Effector CD4-positive, alpha-beta T cell (primary cell): ENCODE measurements at places on chromosomes 12 and 14.

DNA sequence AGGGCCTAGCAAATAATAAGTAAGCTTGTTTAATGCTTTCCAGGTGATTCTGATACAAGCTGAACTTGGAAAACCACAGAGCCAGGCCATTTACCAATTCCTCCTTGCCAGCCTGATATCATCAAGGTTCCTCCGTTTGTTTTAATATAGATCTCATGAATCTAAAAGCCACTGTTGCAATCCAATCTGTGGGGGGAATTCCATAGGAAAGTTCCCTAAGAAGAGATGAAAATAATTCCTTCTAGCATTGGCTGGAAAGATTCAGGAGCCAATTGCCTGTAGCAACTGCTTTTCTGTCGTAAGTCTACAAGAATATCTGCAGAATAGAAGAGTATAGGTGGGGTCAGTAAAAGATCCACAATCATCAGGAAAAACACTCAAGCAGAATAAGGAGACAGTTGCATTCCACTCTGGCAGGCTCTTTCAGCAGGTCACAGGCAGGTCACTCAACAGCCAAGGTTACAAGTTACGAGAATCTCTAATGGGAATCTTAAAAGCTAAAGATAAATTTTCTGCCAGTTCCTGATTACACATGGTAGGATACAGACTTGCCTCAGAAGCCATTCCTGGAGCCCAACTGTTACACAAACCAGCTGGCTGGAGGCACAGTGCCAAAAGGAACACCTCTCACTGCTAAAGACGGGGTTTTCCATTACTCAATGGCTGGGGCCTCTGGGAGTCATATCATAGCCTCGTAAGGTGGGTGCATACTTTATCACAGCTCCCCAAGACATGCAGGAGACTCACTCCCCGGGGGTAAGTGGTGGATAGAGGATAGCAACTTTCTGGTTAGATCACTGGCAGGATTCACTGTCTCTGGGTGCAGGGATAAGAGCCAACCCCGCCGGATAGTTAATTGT, 43.6 kb downstream of the FGD6 start:
- DNase-seq: no peak

DNA sequence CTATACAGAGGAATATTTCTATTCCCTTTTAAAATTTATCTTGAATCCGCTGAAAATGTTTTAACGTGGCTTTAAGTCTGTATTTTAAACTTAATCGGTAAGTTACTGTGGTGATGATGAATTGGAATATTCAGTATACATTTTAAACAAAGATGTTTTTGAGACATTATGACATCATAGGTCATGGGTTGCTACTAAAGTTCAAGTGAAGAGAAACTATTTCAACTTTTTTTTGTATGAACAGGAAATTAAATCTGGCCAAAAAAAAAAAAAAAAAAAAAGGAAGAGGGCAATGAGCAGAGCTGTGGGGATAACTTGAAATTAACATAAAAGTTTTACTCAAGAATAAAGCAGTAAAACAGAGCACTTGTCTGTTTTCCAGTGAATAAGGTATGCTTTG, 109.0 kb downstream of the PLEKHA5 start:
- DNase-seq: no peak

- no peak for DNase-seq
Observed at GRCh38 chr12:13197032-13197431, 506 bp downstream of the EMP1 start.

DNA sequence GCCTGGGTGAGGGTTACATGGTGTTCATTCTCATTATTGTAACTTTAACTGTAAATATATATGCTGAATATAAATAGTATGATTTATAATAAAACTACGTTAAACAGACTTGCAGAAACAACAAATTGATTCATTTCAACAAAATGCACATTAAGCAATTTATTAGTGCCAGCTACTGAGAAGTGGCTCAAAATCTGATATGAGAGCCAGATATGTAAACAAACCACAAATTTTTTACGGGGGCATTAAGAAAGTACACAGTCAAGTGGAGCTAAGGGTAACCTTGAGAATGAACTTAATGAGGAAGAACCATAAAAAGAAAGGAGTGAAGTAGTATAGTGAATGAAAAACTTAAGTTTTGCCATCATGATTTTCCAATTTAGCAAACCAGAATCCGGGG, 40.3 kb downstream of the CEP128 start:
- DNase-seq: no peak

DNA sequence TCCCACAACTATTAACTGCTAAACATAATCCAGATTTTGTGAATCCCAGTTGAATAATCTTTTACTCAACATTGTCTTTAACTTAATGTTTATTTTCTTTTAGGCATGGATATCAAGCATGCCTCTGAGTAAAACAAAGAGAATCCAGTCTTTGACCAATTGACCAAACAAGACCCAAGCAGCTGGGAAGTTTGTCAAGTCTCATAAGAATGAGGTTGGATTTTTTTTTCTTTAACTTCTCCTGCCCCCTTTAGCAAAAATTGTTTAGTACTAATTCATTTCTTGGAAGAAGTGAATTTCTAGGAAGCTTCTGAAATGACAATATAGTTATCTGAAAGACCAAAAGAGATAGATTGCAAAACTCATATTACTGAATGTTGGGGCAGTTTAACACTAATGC, 89.9 kb downstream of the OTOGL start:
- DNase-seq: no peak

- DNase-seq: no peak
Observed at GRCh38 chr12:24360907-24361306, 411.4 kb upstream of the SOX5 start.

- no peak for DNase-seq
Observed at GRCh38 chr12:69916544-69917235, 91.7 kb downstream of the MYRFL start.

GRCh38 chr12:121668750-121669520, 519 bp downstream of the MORN3 start:
- DNase-seq: peak; percentile 47

DNA sequence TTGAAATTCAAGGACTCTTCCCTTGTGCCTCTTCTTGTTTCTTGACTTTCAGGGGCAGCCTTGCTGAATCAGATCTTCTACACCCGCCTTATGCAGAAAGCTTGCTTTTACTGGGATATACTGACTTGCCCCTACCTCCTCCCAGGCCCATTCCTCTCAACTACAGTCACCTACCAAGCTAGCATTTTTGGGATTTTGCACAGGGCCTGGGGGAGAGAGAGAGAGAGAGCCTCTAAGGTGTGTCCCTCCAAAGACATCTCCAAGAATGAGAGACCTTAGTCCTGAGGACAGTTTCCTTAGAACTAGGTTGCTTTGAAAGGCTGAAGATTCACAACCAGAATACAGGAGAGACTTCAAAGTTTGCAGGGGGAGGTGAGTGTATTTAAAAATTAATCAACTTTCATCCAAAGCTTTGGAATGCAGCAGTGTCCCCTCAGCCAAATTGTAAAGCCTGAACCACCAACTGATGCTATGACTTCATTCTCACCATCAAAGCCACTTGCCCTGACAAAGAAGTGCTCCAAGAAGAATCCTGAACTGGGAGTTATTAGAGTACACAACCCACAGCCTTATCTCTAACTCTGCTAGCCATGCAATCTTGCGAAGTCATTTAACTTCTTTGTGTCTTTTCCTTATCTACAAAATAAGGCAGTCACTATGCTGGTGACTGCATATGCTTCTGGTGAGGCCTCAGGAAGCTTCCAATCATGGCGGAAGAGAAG, 96.1 kb upstream of the EGLN3 start:
- DNase-seq: no peak

DNA sequence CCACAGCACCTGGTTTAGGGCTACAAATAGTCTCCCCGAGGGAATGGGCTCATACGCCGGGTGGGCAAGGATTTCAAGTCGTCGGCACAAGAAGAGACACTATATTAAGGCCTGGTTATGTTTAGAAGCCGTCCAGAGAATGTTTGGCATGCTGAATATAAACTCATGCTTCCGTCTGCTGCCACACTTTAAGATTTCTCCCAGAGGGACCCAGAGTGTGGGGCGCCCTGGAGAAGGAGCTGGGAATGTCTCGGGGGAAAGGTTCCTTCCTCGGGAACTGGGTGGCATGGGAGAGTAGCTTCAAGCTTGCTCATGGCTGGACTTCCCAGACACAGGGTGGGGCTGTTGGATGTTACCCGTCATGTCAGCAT, 295.7 kb downstream of the CACNA1C start:
- no peak for DNase-seq

GRCh38 chr14:77094672-77095284, 3.3 kb upstream of the CIPC start:
- DNase-seq: peak; percentile 73

DNA sequence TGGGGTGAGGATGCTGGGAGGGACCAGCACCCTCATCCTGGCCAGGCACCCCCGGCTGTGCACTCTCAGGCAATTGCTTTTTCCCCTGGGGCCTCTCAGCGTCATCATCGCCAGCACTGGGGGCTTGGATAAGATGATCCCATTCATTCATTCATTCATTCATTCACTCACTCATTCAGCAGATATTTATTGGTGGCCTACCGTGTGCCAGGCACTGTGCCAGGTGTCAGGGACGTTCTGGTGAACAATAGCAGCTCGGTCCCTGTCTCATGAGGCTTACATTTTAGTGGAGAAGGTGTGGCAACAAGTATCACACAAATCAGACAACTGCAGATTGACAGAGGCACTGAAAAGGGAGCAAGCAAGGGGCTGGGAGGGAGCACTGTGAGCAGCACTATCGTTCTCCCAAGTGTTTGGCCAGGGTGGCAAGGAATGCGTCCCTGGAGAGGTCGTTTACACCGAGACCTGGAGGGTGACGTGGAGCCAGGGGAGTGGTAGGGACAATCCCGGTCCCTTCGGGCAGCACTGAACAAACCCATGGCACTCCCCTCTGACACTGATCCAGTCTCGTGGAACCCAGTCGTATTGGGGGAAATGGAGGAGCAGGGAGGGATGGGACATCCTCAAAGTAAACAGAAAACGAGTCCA, 124.1 kb downstream of the PAPOLA start:
- DNase-seq: no peak

DNA sequence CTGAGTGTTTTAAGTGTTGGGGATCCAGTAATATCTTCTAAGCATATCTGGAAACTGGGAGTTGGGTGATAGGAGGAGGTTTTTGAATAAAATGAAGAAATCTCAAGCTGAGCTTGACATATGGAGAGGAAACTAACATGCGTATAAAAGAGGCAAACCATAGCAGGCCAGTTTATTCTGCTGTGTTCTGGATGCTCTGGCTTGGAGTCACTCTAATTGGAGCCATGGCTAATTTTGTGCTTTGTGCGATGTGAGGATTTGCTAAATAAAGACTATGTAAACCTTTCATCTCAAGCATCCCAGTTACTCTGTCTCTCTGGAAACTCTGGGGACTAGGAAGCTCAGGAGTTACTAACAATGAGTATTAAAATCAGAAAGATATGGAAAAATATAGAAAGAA, 66.5 kb downstream of the ATF7IP start:
- no peak for DNase-seq

- DNase-seq: no peak
Observed at GRCh38 chr12:107326237-107326636, 232.9 kb upstream of the CRY1 start.

GRCh38 chr12:101962486-101962885, 85.1 kb downstream of the DRAM1 start:
- DNase-seq: no peak

- no peak for DNase-seq
Observed at GRCh38 chr12:98819821-98820404, 174.8 kb downstream of the APAF1 start.

- no peak for DNase-seq
Observed at GRCh38 chr14:60684203-60684602, 34.9 kb upstream of the SIX1 start.

DNA sequence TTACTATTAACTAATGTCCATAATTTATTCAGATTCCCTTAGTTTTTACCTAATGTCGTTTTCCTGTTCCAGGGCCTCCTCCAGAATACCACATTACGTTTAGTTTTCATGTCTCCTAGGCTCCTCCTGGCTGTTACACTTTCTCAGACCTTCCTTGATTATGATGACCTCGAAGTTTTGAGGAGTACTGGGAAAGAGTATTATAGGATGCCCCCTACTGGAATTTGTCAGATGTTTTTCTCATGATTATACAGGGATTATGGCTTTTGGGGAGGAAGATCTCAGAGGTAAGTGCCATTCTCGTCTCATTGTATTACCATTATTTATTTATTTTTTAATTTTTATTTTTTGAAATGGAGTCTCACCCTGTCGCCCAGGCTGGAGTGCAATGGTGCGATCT, 17.7 kb upstream of the C1S start:
- no peak for DNase-seq

GRCh38 chr14:101109347-101109638, 205.8 kb upstream of the RTL1 start:
- DNase-seq: no peak

DNA sequence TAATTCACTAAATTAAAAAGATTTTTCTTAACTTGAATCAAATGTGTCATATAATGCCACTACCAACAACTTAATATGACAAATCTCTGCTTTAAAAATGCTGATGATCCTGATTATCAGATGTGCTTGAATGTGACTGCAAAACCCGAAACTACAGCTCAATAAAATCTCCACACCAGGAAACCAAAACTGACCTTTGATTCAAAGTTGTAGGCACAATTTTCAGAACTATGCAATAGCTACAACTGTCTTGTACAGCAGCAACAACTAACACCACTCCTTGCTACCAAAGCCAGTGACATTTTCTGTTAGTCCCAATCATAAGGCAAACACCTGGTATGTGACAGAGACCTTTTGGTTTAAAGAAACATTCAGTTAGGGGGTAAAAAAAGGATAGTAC, 147.3 kb downstream of the CEP83 start:
- DNase-seq: no peak

GRCh38 chr12:109236257-109236656, 72.8 kb downstream of the FOXN4 start:
- DNase-seq: no peak

GRCh38 chr14:57060276-57060955, 208.3 kb downstream of the EXOC5 start:
- DNase-seq: no peak

DNA sequence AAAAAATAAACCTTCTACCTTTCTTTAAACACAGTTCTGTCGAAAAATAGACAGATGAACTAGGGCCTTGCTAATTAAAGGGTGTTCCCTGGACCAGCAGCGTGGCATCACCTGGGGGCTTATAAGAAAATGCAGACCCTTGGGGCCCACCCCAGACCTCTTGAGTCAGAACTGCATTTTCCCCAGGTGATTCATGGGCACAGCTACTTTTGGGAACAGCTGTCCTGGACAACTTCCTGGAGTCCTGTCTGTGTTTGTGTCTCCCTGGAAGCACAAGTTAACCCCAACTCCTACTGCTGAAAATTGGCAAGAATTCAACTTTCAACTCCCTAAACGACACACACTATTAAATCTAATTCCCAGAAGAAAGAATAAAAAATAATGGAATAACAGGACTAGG, 17.8 kb downstream of the FBLN5 start:
- DNase-seq: no peak

- no peak for DNase-seq
Observed at GRCh38 chr12:28060871-28061270, 88.3 kb upstream of the PTHLH start.

DNA sequence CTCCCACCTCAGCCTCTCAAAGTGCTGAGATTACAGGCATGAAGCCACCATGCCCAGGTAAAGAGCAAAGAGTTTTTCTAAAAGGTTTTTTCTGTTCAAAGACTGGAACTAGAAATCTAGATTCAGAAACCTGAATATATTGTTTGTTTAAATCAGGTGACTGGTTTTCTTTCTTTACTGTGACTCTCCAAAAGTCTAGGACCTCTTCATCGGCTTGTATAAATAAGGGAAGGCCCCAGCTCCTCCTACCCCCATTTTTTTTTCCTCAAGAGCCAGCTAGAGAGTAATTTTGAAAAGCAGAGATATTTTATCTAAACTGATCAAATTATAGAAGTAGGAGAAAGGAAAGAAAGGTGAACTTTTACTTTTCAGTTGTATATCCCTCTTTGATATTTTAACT, 48.0 kb downstream of the TMEM116 start:
- DNase-seq: no peak
